Vagina (tissue), 2 donors: ENCODE measurements at places on chromosomes 4 and X. TPM values are rescaled to one million over a fixed set of nuclear protein-coding genes. Genes with fewer than 3 reads are reported as not detected.
A peak's percentile ranks its signal among the peaks of the same experiment; 100 is the strongest.

The EPGN gene
- 6.9 TPM for total RNA-seq

DNA sequence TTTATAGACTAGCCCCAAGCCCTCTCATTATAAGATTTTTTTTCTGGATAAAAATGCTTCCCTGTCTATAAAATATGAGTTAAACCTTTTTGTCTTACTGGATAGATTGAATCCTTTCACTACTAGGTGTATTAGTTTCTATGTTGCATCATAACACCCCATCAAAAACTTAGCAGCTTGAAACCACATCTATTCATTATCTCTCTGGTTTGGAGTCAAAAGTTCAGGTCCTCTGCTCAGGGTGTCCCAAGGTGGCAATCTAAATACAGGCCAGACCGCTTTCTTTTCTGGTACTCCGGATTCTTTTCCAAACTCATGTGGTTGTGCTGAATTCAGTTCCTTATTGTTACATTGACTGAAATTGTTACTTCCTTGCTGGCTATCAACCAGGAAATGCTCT is 515.5 kb downstream of the PDHA2 start:
- no peak for DNase-seq

- DNase-seq = no peak
Observed at GRCh38 chr4:79540143-79540542, 132.1 kb upstream of the GK2 start.

The CLDN22 gene
- not detected for total RNA-seq

DNA sequence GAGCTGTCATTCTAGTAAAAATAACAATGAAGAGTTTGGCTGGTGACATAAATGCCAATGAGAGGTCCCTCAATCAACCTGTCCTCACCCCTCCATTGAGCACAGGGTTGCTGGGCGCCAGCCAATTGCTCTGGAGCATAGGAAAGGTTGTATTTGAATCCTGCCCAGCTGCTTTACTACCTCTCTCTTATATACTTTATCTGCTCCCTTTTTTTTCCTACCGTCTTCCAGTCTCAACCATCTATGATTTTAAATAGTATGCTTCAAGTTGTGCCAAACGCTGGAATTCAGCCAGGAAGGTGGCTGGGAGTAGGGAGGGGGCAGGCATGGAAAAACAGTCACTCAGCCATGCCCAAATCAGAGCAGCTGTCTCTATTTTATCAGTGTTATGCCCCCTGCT is 153.8 kb downstream of the NR3C2 start:
- no peak for DNase-seq

DNA sequence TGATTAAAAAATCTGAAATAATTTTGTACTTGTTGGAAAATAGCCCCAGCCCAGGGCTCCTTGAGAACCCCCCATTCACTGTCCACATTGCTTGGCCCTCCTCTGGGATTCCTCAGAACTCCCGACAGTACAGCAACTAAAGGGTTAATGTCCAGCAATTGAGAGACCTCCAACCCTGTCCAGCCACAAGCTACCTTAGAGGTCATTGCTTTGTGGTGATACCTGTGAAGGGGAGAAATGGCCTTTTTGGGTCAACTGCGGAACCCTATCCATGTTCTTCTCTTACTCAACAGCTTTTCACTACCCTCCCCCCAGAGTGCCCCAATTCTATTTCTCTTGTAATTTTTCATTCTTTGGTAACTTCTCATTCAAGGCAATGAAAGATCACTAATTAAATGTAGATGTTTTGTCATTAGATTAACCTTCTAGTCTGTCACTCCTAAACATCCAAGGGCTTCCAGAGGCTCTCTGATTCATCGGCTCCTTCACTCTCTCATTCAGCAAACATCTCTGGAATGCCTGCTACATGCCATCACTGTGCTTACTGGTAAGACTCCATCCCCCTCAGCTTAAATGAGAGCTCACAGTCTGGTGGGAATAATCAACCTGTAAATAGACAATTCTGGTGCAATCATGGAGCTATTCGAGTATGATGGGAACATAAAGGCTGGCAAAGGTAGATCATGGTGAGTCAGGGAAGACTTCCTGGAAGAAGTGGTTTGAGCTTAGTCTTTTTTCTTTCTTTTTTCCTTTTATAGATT is 241.4 kb upstream of the PGRMC2 start:
- no peak for DNase-seq

The EVC gene
- total RNA-seq = 19.4 TPM

The CT45A3 gene
- total RNA-seq = not detected

- no peak for DNase-seq
Observed at GRCh38 chrX:149699761-149700160, 12.1 kb upstream of the MAGEA11 start.

DNA sequence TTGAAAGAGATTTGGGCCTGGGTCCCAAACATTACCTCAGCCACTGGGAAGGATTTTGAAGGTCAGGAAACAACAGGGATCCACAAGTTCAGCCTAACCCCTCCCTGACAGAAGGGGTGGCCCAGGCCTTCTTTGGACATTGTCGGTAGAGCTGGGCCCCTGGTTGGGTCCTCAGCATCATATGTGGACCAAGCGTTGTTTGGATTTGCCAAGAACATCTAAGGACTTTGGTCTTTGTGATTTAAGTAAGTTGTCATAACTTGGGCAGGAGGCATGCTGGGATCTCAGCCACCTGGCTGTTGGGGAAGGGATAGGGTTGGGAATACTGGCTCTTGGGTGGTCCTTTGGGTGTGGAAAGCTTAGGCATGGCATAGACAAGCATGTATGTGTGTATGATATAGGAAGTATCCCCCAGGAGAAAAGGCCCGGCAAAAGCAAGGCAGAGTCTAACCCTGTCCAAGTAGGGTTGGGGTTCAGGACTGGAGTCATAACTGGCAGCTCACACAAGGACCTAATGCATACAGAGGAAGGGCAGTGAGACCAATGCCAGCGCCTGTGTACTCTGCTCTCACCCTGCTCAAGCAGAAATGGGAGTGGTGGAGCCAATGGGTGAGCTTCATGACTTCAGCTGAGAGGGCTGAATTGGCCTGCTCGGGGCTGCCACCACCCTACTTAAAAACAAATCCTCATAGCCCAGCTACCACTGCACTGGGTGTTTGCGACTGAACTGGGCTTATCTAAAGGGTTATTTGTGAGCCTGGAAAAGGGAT is 102.8 kb downstream of the RTL5 start:
- peak; percentile 83 for DNase-seq

DNA sequence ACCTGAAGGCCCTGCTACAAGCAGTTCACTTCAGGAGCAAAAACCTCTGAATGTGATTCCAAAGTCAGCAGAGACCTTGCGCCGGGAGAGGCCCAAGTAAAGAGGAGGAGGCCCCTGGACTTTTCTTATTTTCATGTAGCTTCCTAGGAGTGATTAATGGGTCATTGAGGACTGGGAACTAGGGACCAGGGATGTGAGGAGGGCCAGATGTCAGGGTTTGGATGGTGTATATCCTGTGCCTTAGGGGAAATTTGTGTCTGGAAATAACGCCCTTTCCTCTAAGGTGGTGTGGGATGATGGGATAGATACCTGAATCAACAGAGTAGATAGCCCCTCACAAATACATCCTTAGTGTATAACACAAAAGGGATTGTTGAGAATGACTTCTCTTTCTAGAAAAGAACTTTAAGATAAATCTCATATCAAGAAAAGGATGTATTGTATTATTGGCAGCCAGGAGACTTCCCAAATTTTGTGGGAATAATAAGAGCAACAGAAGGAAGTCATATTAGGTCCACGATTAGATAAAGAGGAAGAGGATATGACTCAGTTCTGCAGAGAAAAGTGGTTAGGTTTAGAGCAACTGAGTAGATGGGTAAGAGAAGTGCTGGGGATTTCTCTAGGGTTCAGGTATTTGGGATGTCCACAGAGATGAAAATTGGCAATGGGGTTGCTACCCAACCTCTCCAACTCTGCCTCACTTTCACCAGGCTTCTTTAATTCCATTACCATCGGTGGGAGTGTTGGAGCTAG is 1.1 kb downstream of the ITGB1BP2 start:
- no peak for DNase-seq

- no peak for DNase-seq
Observed at GRCh38 chr4:2948895-2949781, 14.1 kb downstream of the NOP14 start.

The HMGN5 gene
- 0.98 TPM for total RNA-seq

The RADX gene
- 5.4 TPM for total RNA-seq

The TMEM154 gene
- total RNA-seq = 33.1 TPM
